Caki2 (cell line): ENCODE measurements at places on chromosomes 5 and 9. TPM values are rescaled to one million over a fixed set of nuclear protein-coding genes. Genes with fewer than 3 reads are reported as not detected.

AGXT2 gene
- not detected in 2 replicates for total RNA-seq

FIBCD1 gene
- total RNA-seq: 25.8 and 33.0 TPM in 2 replicates

PCDHB10 gene
- 0.41 and 1.2 TPM in 2 replicates for total RNA-seq

ORM2 gene
- not detected in 2 replicates for total RNA-seq

LOX gene
- total RNA-seq: 49.6 and 60.5 TPM in 2 replicates

DRD1 gene
- not detected in 2 replicates for total RNA-seq

HEXB gene
- total RNA-seq: 119 and 151 TPM in 2 replicates

SPINK6 gene
- not detected in 2 replicates for total RNA-seq

SPOCK1 gene
- total RNA-seq: 22.4 and 25.6 TPM in 2 replicates

FCN2 gene
- total RNA-seq: not detected in 2 replicates

GPR150 gene
- 0.17 TPM in 1 of 2 replicates, not detected in the other for total RNA-seq

GRCh38 chr5:10338686-10339057 is 14.8 kb upstream of the MARCHF6 start:
- no peak for DNase-seq

DNA sequence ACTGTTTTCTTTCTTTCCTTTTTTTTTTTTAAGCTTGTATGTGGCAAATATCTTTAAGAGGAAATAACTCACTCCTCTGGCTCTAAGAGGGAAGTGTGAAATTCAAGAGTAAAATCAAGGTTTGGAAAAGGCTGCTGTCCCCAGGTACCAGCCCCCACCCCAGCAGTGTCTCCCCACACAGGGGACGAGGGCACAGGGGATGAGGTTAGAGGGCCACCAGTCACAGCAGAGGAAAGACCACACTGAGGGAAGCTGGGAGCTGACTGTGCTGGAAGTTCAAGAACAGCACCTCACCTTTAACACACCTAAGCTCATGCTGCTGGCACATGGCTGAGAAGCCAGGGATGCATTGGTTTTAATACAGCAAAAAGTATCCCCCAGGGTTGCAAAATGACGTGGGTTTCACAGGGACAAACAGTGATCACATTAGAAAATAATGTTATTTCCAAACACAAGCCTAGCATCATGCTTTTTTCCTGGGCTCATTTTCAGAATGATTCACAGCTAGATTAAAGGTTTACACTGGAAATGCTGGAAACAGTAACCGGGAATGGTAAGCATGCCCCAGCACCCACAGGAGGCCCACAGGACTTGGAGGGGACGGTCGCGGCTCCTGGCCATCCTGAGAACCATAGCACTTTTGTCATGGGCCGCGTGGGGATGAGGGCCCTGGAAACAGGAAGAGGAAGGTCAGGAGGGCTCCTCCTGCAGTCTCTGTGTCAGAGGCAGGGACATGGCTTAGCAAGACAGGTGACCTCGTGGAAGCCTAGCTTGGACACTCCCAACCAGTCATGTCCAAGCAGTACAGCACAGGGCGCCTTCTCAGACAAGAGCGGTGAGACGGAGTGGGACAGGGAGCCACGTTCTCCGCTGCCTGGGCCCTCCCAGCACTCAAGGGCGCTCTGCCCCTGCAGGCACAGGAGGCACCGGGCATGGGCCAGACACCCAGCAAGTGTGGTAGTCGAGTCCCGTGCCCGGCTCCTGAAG is 6.9 kb downstream of the LPCAT1 start:
- peak; percentile 55 for DNase-seq

GRCh38 chr5:143108498-143109128 is 294.9 kb downstream of the NR3C1 start:
- DNase-seq: peak; percentile 44

- DNase-seq: no peak
Measured at GRCh38 chr9:109496841-109497225, 1.3 kb downstream of the PTPN3 start.

GRCh38 chr5:43804041-43804440 is 201.1 kb downstream of the NNT start:
- peak; percentile 12 for DNase-seq

- no peak for DNase-seq
Measured at GRCh38 chr9:91147079-91147708, 214.5 kb downstream of the AUH start.

- DNase-seq: no peak
Measured at GRCh38 chr5:120852222-120852860, 388.2 kb downstream of the PRR16 start.

DNA sequence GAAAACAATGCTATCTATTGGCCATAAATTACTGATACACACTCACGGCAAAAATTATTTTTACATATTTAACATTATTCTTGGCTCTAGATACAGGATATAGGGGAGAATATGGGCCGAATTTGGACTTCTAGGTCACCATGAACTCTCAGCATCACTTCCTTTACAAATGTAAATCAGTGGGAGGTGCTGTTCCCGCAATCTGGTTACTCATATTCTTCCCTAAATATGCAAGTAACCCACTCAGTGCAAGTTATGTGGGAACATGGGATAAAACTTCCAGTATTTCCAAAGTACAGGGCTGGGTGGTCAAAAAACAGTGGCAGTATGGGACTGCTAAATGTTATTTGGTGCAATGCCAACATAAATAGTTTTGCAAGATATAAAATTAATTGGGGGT is 145.6 kb downstream of the PPP2R2B start:
- no peak for DNase-seq

- DNase-seq: no peak
Measured at GRCh38 chr9:106621313-106622163, 241.4 kb upstream of the ZNF462 start.

DNA sequence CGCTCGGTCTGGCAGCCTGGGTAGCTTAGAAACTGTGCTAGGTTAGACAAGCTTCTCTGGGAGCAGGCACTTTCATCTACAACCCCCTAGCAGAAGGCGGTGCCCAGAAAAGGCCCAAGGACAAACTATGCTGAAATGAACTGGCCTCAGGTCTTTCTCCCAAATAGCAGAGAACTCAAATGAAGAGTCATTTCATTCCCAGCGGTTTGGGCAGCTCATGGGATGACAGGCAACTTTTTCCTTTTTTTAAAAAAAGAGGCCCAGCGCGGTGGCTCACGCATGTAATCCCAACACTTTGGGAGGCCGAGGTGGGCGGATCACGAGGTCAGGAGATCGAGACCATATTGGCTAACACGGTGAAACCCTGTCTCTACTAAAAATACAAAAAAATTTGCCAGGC is 2.5 kb downstream of the RAPGEF1 start:
- DNase-seq: no peak

GRCh38 chr5:169970911-169971765 is 9.2 kb downstream of the INSYN2B start:
- DNase-seq: peak; percentile 96

DNA sequence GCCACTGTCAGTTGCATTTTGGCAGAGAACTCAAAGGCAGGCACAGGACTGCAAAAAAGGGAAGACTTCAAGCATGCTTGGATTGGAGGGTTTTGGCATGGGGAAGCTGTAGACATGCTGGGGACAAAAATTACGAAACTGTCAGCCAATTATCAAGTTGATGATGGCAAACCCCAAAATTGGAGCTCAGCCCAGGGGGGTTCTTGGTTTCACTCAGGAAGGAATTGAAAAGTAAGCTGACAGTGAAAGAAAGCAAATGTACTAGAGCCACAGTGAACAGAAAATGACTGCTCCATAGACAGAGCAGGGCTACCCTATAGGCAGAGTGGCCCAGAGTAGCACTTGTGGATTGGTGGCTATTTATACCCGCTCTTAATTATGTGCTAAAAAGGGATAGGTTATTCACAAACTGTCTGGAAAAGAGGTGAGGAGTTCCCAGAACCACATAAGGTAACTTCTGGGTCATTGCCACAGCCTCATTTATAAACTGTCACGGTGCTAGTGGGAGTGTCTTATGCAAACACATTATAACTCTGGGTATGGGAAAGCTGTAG is 14.6 kb upstream of the CFAP95 start:
- DNase-seq: no peak

GRCh38 chr9:136726631-136727191 is 14.3 kb downstream of the DIPK1B start:
- peak; percentile 52 for DNase-seq

- DNase-seq: peak; percentile 95
Measured at GRCh38 chr9:37471942-37472684, 6.9 kb upstream of the ZBTB5 start.

DNA sequence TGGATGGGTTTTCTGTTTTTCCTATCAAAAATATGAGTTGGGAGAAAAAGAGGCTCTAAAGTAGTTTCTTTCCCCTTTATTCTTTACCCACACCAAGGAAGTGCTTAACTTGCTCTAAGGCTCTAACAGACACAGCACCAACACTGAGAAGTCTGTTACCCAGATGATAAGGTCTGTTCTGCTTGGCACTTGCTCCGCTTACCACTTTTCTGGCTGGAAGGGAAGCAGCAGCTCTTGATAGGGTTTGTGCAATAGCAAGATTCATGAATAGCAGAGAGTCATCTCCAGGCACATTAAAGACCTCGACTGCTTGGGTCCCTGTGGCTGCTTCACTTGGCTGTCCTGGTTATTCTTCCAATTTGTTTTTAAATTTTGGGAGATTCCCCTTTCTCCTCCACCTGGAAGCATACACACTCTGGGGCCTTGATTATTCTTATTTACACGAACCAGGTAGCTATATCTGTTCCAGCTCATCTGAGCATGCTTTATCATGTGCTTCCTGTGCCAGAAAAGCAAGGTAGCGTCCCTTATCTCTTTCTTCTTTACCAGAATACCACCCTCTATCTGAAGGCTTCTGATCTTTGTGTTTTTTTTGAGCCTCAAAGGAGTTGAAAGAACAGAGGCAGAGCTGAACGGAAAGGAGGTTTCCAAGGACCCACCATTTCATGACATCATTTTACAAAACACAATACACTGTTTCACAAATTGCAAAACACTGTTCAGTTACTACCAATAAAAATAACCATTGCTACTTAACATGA is 24.8 kb downstream of the PPP3R2 start:
- no peak for DNase-seq

DNA sequence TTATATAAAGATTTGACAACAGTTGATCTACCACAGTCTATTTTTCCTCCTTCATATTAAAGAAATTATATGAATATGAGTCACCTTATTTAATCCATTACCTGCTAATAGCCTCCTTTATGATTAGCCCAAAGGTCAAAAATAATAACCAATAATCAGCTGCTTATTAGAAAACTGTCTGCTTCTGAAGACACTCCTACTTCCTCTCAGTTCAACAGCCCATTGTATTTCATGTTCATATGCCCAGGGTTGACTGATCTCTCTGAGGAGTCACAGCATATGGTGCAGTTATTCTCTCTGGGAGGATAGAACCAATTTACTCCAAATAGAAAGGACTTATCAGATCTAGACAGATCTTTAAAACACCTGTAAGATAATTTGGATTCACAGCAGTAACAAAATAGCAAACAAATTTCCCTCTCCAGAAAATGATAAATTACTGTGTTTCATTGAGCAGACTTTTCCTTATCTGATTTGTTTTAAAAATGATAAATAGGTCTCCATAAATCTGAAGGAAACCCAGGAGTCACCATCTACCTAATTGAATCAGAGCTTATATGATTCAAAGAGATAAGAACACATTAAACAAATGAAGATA is 180.4 kb upstream of the ITGA1 start:
- no peak for DNase-seq
